ENCODE measurements at places on chromosomes 5 and 9.

- no peak for DNase-seq
Measured at GRCh38 chr9:80550181-80550580, 978.4 kb downstream of the TLE4 start.

DNA sequence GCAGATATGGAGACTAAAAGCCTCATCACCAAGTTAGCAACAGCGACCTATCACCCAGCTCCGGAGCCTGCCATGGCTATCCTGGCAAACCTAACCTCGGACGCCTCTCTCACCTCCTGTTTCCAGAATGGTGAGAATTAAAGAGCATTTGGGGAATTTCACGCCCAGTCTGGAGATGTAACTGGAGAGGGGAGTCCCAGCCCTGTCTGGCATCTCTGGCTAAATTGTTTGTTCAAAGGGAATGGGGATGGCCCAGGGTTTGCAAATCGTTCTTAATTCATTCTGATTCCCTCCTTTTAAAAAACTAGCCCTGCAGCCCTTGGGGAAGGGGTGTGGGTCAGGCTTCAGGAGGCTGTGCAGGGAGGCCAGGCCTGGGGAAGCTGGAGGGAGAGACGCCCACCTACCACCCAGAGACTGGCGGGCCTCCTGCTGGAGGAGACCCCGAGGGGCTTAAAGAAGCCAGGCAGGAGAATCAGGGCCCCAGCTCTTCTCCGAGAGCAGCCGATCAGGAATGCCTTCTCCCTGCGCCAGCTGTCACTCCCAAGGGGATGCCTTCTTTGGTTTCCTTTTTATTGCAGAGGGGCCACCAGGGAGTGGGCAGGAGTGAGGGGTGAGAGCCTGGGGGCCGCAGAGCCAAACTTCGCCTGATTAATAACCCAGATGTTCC lies 964 bp upstream of the COL5A1 start:
- DNase-seq: no peak

- DNase-seq: no peak
Measured at GRCh38 chr9:114092336-114092735, 6.8 kb downstream of the KIF12 start.

GRCh38 chr5:132466433-132467286 lies 23.9 kb downstream of the IRF1 start:
- peak; percentile 42 for DNase-seq

All from T-helper 1 cell (primary cell).